ENCODE measurements at places on chromosomes 12 and 14.

DNA sequence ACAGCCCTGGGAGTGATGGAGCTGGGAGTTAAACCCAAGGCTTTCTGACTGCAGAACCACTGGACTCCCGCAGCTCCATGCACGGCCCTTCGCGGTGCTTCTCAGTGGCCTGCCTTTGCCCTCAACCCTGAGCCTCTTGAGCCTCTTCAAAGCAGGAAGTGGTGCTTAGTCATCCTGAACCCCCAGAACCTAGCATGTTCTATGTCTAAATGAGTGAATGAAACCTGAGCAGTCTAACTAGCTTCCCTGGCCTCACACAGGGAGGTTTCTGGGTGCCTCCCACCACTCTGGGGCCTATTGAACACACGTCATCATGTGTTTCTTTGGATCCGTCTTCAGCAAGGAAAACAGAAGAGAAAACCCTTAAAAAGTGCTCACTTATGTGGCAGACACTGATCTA, 117.9 kb upstream of the SFSWAP start:
- DNase-seq: no peak

DNA sequence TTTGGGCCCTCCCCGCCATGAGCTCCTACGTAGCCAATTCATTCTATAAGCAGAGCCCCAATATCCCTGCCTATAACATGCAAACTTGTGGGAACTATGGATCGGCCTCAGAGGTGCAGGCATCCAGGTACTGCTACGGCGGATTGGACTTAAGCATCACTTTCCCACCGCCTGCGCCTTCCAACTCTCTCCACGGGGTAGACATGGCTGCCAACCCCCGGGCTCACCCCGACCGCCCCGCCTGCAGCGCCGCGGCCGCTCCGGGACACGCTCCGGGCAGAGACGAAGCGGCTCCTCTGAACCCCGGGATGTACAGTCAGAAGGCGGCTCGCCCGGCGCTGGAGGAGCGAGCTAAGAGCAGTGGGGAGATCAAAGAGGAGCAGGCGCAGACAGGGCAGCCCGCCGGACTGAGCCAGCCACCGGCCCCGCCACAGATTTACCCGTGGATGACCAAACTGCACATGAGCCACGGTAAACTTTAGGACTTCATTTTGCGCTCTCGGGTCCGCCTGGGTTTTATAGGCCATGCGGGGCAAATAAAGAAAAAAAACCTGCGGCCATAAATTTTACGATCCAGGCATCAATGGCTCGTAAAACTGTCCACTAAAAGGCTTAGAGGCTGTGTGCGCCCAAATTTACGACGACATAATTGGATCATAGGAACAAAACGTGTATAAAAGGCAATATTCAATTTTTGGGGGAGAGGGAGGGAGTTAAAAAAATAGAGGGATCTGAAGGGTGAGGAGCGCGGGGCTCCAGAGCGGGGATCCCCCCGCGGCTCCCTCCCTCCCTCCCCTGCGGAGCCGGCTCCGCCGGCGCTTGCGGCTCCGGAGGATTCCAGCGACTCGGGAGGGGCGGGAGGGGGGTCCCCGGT, 493 bp downstream of the HOXC5 start:
- DNase-seq: no peak

GRCh38 chr12:76679778-76680177, 84.1 kb upstream of the ZDHHC17 start:
- DNase-seq: no peak

DNA sequence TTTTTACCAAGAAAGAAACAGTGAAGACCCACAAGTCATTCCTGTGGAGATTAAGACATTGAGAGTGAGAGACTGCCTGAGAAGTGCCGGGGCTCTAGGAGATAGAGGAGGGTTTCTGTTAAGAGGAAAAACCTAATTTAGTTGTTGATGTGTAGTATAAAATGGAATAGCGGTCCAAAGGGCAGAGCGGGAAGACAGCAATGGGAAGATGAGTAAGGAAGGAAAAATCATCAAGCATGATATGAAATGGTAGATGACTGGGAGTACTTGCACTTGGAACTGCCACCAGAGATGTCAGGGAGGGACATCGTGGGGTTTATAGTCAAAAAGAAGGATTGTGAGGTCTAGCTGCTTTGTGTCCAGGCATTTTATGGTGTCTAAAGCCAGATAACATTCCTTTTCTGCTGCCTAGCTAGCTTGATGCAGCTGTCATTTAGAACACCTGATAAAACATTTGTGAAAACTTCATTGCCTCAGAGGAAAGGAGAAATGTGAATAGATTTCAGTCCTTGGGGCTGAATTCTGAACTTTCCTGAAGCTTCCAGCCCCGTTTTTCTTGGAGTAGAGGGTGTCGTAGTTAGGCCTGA, 20.1 kb upstream of the PSEN1 start:
- DNase-seq: no peak

- DNase-seq: no peak
These were observed 420.8 kb downstream of the CCDC91 start for GRCh38 chr12:28611115-28611435.

DNA sequence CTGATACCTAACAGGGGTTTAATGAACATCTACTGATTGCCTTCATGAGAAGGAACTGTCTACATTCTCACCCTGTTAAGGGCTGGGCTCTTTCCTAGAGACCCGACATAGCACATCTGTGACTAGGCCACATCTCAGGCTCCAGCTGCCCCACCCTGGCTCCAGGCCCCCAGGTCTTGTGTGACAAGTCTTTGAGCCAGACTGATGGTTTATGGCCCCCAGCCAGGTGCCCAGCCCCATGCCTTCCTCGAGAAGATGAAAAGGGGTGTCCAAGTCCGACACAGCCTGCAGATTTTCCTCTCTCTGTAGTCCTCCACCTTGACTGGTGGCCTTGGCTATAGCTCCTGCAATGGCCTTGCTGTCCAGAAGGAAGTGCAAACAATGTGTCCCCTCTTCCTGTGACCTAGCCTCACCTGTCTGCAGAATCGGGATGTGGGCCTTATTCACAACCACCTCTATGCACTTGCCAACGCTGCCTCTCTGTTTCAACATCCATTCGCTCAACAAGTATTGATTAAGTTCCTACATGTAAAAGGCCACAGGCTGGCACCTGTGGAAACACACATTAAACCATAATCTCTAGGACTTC, 4.2 kb downstream of the ACTN1 start:
- DNase-seq: no peak
